ENCODE measurements at places on chromosomes 12 and 14.

DNA sequence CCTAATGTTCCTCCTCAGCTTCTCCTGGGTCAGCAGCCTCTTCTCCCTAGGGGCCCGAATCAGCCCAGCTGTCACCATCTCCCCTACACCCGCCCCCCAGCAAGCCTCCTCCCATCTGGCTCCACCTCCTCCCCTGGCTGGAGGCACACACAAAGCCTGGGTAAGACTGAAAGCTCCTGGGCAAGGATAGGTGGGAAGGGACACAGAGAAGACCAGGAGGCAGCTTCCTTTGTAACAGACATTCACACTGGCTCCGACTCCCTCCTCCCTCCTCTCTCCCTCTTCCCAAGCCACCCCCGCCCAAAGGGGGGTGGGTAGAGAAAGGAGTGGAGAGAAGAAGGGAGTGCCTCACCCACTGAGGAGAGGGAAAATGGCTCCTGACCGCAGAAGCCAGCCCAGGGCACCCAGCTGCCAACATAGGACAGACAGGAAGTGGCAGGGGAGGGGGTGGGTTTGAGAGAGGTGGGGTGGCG is 4.0 kb downstream of the CHD4 start:
- peak; percentile 62 for DNase-seq

DNA sequence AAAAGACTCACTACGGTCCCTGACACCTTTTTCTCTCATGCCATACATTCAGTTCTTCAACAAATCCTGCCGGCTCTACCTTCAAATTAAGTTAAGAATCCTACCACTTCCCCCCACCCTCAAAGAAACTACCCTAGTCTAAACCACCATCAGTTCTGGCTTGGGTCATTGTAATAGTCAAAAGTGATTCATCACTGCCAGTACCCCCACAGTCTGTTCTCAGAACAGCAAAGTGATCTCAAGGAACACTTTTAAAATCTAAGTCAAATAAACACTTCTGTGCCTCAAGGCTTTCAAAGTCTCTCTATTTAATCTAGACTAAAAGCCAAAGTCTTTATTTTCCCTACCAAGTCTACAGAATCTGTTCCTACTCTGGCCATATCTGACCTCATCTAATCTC is 12.0 kb upstream of the FAM234B start:
- DNase-seq = no peak

- DNase-seq = no peak
Measured at GRCh38 chr14:56964895-56965294, 154.6 kb upstream of the OTX2 start.

DNA sequence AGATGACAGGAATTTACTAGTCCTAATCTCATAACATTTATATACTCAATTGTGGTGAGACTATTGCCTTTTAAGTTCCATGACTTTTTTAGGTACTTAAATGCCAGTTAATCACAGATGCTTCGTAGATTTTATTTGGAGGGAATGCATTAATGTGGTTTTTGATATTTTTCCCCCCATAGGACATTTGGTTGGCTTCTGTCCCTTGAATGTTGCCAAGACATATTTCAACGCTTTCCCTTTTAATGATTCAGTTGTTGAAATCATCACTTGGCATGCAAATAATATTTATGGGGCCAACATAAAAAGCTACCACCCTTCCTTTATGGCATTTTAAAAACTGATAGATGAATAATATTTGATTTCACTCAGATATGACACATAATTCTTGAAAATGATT is 172.1 kb downstream of the ACSS3 start:
- no peak for DNase-seq

GRCh38 chr12:122866379-122866778 is 29.5 kb downstream of the VPS37B start:
- DNase-seq = no peak

DNA sequence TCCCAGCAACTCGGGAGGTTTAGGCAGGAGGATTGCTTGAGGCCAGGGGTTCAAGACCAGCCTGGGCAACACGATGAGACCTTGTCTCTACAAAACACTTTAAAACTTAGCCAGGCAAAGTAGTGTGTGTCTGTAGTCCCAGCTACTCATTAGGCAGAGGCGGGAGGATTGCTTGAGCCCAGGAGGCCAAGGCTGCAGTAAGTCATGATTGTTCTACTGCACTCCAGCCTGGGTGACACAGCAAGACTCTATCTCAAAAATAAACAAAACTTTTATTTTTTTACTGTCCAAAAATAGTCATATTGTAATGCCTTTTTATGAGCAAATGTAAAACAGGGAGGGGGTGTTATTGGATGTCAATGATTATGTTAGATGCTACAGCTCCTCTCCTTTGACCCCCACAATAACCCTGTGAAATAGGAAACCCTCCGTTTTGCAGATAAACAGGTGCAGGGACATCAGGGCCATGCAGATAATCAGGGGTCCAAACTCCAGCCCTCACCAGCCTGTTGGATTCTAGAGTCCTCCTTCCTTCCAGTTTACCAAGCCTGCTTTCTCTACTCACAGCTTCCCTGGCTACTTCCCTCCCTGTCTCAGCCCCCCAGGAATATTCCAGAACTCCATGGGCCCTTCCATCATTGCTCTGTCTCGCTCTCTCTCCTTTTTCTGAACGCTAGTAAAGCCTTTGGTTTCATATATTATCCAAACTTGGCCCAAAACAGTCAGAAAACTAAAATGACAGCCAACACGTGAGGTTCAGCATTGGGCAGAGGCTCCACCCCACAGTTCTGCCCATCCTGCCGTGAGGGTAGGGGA is 5.9 kb upstream of the FBLN5 start:
- no peak for DNase-seq

DNA sequence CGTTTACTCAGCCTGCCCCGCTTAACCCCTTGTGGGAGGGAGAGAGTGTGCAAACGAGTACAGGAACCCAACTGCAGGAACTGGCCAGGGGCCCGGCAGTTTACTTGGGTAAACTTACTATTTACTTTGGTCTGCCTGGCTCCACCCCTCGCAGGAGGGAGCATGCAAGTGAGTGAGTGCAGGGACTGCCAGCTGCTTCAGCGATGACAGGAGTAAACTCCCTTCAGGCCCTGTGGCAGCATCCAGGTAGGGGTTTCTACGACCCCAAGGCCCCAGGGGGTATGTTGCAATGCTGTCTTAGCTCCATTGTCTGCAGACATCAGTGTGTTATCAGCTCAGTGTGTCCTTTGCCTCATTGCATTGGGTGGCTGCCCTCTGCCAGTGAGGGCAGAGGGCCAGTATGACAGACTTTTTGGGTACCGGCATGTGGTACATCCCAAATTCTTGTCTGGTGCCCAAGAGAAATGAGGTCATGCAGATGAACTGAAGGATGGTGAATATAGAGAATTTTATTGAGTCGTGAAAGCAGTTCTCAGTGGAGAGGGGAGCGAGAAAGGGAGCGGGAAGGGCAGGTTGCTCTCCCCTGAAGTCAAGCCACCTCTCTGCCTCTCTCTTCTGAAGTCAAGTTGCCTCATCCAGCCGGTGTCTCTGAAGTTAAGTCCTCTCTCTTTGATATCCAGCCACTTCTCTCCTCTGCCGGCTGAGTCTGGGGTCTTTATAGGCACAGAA is 181.8 kb downstream of the FUT8 start:
- no peak for DNase-seq

Measured in CD4-positive, alpha-beta T cell treated with Interleukin-12 subunit alpha and Interleukin-12 subunit beta, for 1 hour (primary cell).